Activated naive CD4-positive, alpha-beta T cell treated with anti-CD3 and anti-CD28 coated beads, Interleukin-2, amount 10 ng/mL, durations not matched to agents 7 days and 5 days (primary cell): ENCODE measurements at places on chromosomes 1 and 21.

GRCh38 chr1:234271243-234271606 is 102.0 kb upstream of the COA6 start:
- H3K4me1 ChIP-seq: peaks cover 30% of the 10 kb centered on the region
- H3K36me3 ChIP-seq: peaks cover 16% of the 10 kb centered on the region
- no peak overlapping the region for H3K4me3 ChIP-seq
- no peak for DNase-seq

- H3K27me3 ChIP-seq: peaks cover 24% of the 10 kb centered on the region
- DNase-seq: no peak
- no peak overlapping the region for H3K4me3 ChIP-seq
- H3K36me3 ChIP-seq: no peaks in the 10 kb centered on the region
Measured at GRCh38 chr1:18353992-18354391, 126.7 kb upstream of the KLHDC7A start.

GRCh38 chr1:119794230-119794875 is 16.9 kb downstream of the REG4 start:
- DNase-seq: no peak
- peaks cover 7% of the 10 kb centered on the region for H3K4me1 ChIP-seq
- H3K4me3 ChIP-seq: no peak overlapping the region
- no peaks in the 10 kb centered on the region for H3K36me3 ChIP-seq
- H3K27me3 ChIP-seq: no peaks in the 10 kb centered on the region

GRCh38 chr21:38869946-38870345 is 64.2 kb downstream of the ETS2 start:
- peaks cover 18% of the 10 kb centered on the region for H3K27me3 ChIP-seq
- no peak overlapping the region for H3K27ac ChIP-seq
- H3K4me1 ChIP-seq: no peaks in the 10 kb centered on the region
- H3K4me3 ChIP-seq: no peak overlapping the region
- no peaks in the 10 kb centered on the region for H3K36me3 ChIP-seq
- no peak for DNase-seq

DNA sequence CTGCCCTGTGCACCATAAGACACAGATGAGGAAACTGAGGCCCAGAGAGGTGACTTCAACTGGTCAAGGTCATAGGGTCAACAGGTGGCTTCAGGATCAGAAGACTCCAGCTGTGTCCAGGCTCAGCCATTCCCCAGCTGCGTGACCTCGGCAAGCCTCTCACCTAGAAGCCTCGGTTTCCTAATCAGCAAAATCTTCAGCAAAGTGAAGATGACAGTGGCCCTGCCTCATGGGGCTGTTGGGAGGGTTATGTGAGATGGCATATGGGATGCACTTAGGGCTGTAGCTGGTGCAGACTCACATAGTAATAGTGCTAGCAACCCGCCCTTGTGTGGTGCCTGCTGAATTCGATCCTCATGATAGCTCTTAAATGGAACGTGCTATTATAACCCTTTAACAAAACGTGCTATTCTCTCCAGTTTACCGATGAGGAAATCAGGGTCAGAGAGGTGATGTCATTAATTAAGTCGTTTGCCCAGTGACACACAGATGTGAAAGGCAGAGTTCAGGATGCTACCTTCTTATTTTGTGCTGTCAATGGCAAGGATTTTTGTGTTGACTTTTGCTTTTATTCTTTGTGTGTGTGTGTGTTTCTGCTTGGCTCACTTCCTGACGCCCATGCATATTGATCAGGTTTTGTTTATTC is 472.9 kb downstream of the MATN1 start:
- no peak overlapping the region for H3K27ac ChIP-seq
- no peaks in the 10 kb centered on the region for H3K36me3 ChIP-seq
- no peak for DNase-seq
- H3K4me3 ChIP-seq: no peak overlapping the region
- no peaks in the 10 kb centered on the region for H3K4me1 ChIP-seq

DNA sequence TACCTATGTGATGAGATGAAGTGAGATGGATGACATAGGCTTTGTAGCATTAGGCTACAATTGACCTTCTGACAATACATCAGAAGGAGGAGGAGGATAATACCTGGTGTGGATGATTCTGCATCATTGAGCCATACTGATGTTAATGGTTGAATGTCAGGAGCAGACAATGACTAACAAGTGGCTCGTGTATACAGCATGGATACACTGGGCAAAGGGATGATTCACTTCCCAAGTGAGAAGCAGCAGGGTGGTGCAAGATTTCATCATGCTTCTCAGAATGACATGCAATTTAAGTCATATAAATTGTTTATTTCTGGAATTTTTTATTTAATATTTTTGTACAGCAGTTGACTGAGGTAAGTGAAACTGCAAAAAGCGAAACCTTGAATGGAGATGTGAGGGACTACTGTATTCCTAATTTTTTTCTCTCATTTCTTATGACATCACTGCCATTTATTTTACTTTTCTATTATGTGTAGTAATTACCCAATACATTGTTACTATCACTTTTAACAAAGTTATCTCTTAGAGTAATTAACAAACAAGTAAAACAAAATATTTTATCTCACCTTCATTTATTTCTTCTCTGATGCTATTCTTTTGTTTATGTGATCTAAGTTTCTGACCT is 34.4 kb upstream of the COP1 start:
- no peak for DNase-seq
- no peaks in the 10 kb centered on the region for H3K4me1 ChIP-seq
- no peak overlapping the region for H3K27ac ChIP-seq
- no peak overlapping the region for H3K4me3 ChIP-seq
- H3K27me3 ChIP-seq: no peaks in the 10 kb centered on the region

DNA sequence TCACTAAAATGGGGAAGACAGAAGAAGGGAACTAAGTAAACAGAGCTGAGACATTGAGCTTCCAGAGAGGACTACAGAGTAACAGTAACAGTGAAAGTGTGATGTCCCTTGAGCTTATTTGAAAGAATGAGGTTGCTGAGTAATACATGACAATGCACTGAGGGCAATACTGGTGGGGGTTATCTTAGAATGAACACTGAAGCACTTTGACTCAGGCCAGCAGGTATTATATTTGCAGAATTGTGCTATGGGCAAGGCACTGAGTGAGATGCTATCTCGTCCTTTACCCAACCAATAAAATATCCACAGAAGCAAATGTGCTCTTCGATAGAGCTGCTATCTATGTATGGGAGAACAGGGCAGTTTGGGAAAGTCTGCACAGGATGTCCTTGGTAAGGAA is 133.2 kb downstream of the DISP1 start:
- no peaks in the 10 kb centered on the region for H3K27me3 ChIP-seq
- H3K36me3 ChIP-seq: no peaks in the 10 kb centered on the region
- no peak for DNase-seq
- no peak overlapping the region for H3K27ac ChIP-seq
